NCI-H510A treated with DMSO at 0.1 percent for 48 hours (cell line): ENCODE measurements at places on chromosomes 7 and 10.

DNA sequence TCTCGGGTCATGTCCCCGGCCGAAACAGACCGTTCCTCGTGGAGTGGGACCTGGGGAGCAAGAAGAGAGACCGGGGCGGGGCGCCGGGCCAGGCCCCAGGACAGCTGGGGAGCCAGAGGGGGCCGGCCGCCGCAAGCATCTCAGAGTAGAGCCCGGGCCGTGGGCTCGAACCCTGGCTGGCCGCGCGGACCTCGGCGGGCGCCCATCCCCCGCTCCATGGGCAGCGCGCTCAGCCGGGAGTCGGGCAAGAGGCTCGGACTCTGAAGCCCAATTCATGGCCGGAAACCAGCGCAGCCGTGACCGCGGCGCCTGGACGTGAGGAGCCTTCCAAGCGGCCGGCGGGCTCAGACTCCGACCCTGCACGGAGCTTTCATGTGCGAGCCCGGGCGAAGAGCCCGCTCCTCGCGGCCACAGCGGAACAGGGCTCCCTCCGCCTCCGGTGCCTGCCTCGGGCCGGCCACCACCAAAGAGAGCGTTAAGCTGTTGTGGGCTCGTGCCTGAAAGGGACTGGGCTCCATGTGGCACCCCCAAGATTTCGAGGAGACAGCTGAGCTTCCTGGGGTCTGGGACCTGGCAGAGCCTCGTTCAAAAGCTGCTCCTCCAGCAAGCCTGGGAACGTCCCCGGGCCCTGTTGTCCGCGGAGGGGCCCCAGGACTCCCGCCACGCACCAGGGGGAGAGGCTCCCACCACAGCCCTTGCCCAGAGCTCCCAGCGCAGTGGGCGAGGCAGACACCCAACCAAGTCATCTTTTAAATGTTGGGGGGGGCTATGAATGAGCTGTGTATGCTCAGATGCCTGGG, 757 bp upstream of the GRID1 start:
- no peak for DNase-seq

DNA sequence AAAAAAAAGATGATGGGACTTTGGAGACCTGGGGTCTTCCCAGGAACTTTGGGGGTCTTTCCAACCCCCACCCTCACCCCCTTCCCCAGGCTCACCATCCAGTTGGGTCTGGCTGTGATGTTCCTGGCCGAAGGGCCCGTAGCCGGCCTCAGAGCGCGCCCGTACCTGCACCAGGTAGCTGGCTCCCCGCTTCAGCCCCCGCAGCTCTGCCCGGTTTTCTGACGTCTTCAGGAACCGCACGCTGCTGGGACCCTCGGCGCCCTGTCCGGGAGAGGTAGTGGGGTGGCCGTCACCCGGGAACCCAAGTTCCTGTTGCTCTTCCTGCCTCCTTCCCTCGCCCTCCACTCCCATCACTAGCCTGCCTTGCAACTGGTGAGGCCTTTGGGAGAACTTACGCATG, 10.2 kb downstream of the EPHB4 start:
- DNase-seq = no peak

GRCh38 chr7:121279060-121279620, 49.7 kb upstream of the WNT16 start:
- DNase-seq = no peak

- DNase-seq = no peak
Measured at GRCh38 chr7:132118641-132119040, 457.6 kb downstream of the PLXNA4 start.

- peak; percentile 22 for DNase-seq
Measured at GRCh38 chr7:117458977-117459583, 20.7 kb upstream of the CFTR start.

GRCh38 chr7:131961054-131961680, 404.7 kb upstream of the PODXL start:
- peak; percentile 6 for DNase-seq

DNA sequence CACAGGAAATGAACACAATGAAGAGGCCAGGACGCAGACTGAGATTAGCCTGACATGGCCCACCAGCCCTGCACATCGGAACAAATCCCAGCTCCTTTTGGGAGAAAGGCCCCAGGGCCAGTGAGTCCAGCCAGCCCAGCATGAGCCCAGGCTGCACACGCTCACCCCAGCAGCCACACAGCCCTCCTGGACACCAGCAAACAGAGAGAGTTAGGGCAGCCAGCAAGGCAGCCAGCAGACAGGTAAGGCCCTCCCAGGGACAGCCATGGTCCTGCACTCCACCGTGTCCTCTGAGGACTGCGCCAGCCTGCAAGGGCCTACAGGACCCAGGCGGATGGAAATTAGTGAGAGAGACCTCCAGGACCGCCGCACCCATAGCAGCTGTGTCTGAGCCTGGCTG, 8.1 kb upstream of the GRID1 start:
- DNase-seq = no peak

GRCh38 chr7:96040250-96040772, 268.0 kb downstream of the DYNC1I1 start:
- DNase-seq = no peak
